Mesothelial cell of epicardium (in vitro differentiated cells): ENCODE measurements at places on chromosomes 13 and 19.

DNA sequence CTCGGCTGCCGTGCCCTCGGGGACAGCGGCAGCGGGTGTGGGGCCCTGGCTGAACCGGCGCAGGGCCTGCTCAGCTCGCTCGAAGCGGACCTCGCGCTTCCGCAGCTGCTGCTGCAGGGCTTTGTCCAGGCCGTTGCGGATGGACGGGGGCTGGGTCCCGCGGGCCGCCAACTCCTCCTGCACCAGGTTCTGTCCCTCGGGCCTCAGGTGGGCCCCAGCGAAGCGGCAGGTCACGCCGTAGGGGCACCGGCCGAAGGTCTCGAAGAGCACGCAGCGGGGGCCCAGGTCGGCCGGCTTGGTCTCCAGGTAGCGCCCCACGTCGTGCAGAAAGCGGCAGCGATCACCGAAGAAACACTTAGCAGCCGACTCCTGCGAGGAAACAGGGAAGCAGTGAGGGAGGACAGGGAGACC is 1.6 kb downstream of the DUS3L start:
- DNase-seq, result no peak

- DNase-seq, result no peak
Observed at GRCh38 chr19:53328967-53329366, 4.6 kb upstream of the ZNF845 start.

GRCh38 chr19:46487802-46488445 is 7.7 kb downstream of the PNMA8B start:
- peak; percentile 70 for DNase-seq

DNA sequence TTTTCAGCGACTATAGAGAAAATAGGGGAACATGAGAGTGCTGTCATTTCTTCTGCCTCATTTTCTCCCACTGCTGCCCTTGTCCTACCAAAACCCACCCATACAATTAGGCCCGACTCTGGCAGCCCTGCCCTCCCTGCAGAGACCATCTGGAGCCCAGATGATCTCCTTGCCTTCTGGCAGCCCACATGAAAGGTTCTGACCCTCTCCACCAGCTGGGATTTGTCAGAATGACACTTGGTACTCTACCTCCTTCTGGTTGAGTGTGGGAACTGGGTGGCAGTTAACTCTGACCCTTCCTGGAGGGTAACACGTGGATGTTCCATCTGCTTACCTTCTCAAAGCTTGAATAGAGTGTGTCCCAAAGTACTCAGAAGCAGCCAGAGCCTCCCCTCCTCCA is 21.0 kb upstream of the SIAH3 start:
- DNase-seq, result no peak

GRCh38 chr13:25429466-25429865 is 57.7 kb downstream of the ATP8A2 start:
- no peak for DNase-seq

- DNase-seq, result no peak
Observed at GRCh38 chr13:73403355-73404120, 344.7 kb downstream of the KLF5 start.

DNA sequence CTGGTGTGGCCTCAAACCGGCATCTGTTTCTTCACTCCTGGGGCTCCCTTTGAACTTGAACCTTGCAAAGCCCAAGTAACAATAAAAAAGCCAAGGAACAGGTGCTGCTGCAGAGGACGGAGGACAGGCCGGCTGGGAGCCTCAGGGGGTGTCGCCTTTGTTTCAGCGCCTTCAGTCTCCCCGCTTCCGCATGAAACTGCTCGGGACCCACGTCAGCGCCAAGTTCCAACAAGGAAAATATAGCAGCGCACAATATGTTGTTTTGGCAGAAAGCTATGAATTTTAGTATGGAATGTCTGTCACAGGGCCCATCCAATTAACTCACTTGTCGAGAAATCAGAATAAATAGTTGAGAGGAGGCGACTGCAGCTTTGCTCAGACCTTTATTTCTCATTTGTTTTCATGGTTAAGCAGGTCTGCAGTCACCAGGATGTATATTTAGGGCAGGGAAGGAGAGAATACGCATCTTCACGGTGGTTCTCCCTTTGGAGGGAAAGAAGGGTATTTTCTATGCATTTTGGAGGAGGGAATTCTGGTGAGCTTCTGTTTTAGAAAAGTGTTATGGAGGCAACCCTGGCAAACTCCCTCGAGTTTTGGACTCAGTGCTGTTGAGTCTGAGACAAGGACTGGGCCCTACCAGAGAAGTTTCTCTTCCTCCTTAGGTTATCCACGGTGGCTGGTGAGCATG is 34.3 kb upstream of the MEDAG start:
- DNase-seq, result no peak

DNA sequence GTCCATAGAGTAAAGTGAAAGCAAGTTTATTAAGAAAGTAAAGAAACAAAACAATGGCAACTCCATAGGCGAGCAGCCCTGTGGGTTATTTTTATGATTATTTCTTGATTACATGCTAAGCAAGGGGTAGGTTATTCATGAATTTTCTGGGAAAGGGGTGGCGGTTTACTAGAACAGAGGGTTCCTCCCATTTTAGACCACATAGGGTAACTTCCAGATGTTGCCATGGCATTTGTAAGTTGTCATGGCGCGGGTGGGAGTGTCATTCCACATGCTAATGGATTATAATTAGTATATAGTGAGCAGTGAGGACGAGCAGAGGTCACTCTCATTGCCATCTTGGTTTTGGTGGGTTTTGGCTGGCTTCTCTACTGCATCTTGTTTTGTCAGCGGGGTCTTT is 8.4 kb upstream of the DCUN1D2 start:
- DNase-seq, result no peak

DNA sequence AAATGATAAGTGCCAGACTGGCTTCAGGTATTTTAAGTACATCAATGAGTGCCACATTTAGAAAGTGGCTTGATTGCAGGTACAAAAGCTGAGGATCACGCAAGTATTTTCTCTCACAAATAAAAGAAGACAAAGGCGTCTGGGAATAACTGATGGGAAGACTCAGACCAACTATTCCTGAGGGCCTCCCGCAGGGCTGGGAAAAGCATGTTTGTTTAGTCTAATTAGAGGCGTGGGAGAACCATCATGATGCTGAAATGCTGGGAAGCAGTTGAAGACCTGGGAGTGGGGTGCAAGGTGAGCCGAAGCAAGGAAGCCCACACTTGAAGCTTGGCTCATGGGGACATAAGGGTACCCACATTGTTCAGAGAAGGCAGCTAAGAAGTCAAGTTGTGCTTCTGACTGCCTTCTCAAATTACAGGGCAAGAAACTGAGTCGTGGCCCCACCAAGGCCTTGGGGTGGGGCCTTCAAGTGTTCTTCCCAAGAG is 536.0 kb downstream of the MYO16 start:
- no peak for DNase-seq

DNA sequence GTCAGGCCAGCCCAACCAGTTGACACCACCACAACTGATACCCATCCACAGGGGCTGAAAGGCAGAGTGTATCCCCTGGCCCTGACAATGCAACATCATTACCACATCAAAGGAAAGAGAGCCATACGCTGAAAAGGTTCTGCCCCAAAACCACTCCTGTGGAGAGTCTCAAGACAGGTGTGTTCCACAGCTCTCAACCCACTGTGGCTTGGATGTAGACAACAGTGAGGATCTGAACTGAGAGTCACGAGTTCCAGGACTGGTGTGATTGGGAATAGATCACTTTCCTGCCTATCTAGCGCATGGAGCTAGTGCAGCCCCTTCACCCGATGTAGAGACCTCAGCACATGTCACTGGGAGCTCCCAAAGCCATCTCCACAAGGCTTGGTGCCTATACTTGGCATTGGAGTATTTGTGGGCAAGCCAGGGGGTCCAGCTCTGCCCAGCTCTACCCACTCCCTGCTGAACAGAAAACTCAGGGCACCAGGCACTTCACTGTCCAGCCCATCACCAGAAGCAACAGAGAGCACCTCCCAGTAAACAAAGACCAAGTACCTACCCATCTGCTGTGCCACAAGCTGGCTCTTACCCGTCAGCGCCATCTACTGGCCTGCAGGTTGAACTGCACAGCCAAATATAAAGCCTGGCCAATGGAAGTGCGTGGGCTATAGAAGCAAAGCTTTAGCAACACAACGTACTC is 579.5 kb downstream of the UQCRFS1 start:
- DNase-seq, result peak; percentile 58

DNA sequence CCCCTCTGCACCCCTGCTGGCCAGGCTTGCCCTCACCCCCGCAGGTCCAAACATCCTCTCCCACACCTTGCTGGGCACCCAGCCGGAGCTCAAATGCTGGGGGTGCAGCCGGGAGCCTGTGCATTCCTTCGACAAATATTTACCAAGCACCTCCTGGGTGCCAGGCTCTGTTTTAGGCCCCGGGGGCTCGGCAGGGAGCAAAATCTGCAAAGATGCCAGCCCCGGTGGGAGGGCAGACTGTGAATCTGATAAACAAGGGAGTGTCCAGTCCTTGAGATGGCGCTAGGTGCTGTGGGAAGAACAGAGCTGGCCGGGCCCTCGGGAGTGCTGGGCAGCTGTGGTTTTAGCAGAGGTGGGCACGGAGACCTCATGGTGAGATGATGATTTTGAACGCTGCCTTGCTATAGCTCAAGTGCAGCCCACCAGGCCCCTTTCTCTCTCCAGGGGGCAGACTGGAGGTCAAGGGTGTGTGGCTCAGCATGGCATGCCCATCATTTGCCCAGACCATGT is 10.6 kb downstream of the NFIX start:
- no peak for DNase-seq
